Fibroblast of lung (primary cell): ENCODE measurements at places on chromosomes 6 and 20. TPM values are rescaled to one million over a fixed set of nuclear protein-coding genes. Genes with fewer than 3 reads are reported as not detected.

CABLES2 gene
- 2.9 and 4.4 TPM in 2 replicates for polyA plus RNA-seq

ELOVL2 gene
- polyA plus RNA-seq: 1.7 and 13.9 TPM in 2 replicates

AIF1 gene
- polyA plus RNA-seq: not detected in 2 replicates

PKIG gene
- polyA plus RNA-seq: 132 and 192 TPM in 2 replicates

DYNLT2 gene
- 0.42 and 0.49 TPM in 2 replicates for polyA plus RNA-seq

PACSIN1 gene
- polyA plus RNA-seq: 0.02 TPM in 1 of 2 replicates, not detected in the other

MACROD2 gene
- 0.28 and 0.54 TPM in 2 replicates for polyA plus RNA-seq

IBTK gene
- polyA plus RNA-seq: 27.6 and 36.0 TPM in 2 replicates

TRDN gene
- not detected in 2 replicates for polyA plus RNA-seq

PERP gene
- 50.6 and 85.4 TPM in 2 replicates for polyA plus RNA-seq

L3MBTL1 gene
- polyA plus RNA-seq: 1.2 and 1.5 TPM in 2 replicates

SSTR4 gene
- polyA plus RNA-seq: not detected in 2 replicates

PCMT1 gene
- 172 and 181 TPM in 2 replicates for polyA plus RNA-seq

COL12A1 gene
- 874 and 1,075 TPM in 2 replicates for polyA plus RNA-seq

ERVFRD-1 gene
- polyA plus RNA-seq: not detected in 2 replicates

TSBP1 gene
- not detected in 2 replicates for polyA plus RNA-seq

SAPCD1 gene
- polyA plus RNA-seq: 1.3 and 1.4 TPM in 2 replicates

ANGPT4 gene
- not detected in 2 replicates for polyA plus RNA-seq

FAM50B gene
- polyA plus RNA-seq: 4.2 and 5.6 TPM in 2 replicates

ELOVL4 gene
- polyA plus RNA-seq: 4.3 and 5.2 TPM in 2 replicates

TEAD3 gene
- polyA plus RNA-seq: 25.8 and 26.7 TPM in 2 replicates

BPIFB4 gene
- not detected in 2 replicates for polyA plus RNA-seq

SIRPD gene
- polyA plus RNA-seq: not detected in 2 replicates

NMBR gene
- polyA plus RNA-seq: 0.05 TPM in 1 of 2 replicates, not detected in the other

LRFN2 gene
- polyA plus RNA-seq: not detected in 2 replicates

GPR63 gene
- 0.94 and 1.2 TPM in 2 replicates for polyA plus RNA-seq

SEL1L2 gene
- polyA plus RNA-seq: not detected in 2 replicates

PROKR2 gene
- not detected in 2 replicates for polyA plus RNA-seq

CD24 gene
- 0.19 and 0.69 TPM in 2 replicates for polyA plus RNA-seq

PRR18 gene
- 0.01 TPM in 1 of 2 replicates, not detected in the other for polyA plus RNA-seq

SRMS gene
- not detected in 2 replicates for polyA plus RNA-seq

CDH4 gene
- polyA plus RNA-seq: 6.8 and 8.7 TPM in 2 replicates

POU3F2 gene
- not detected in 2 replicates for polyA plus RNA-seq

ARG1 gene
- polyA plus RNA-seq: not detected in 2 replicates

GABBR1 gene
- 8.7 and 10.9 TPM in 2 replicates for polyA plus RNA-seq

MLIP gene
- polyA plus RNA-seq: 0.07 and 0.10 TPM in 2 replicates

NRSN2 gene
- 56.0 and 60.5 TPM in 2 replicates for polyA plus RNA-seq

HUS1B gene
- polyA plus RNA-seq: 0.08 and 0.11 TPM in 2 replicates

C20orf141 gene
- polyA plus RNA-seq: 0.36 and 0.57 TPM in 2 replicates

TINAG gene
- not detected in 2 replicates for polyA plus RNA-seq

TSHZ2 gene
- polyA plus RNA-seq: 0.15 and 0.59 TPM in 2 replicates

SIRPB2 gene
- polyA plus RNA-seq: not detected in 2 replicates

SLC22A1 gene
- polyA plus RNA-seq: 0.06 and 0.07 TPM in 2 replicates

TGM2 gene
- 129 and 238 TPM in 2 replicates for polyA plus RNA-seq

ERGIC3 gene
- polyA plus RNA-seq: 335 and 398 TPM in 2 replicates

EPPIN gene
- polyA plus RNA-seq: not detected in 2 replicates

C6orf163 gene
- 0.18 and 0.33 TPM in 2 replicates for polyA plus RNA-seq

PGK2 gene
- not detected in 2 replicates for polyA plus RNA-seq

CLPSL2 gene
- not detected in 2 replicates for polyA plus RNA-seq

HSPA12B gene
- polyA plus RNA-seq: 0.02 and 0.08 TPM in 2 replicates

HAO1 gene
- polyA plus RNA-seq: not detected in 2 replicates
